SK-N-DZ (cell line): ENCODE measurements at places on chromosomes 2 and 18.

GRCh38 chr2:234981197-234982095, 29.6 kb downstream of the SH3BP4 start:
- no peak for DNase-seq

DNA sequence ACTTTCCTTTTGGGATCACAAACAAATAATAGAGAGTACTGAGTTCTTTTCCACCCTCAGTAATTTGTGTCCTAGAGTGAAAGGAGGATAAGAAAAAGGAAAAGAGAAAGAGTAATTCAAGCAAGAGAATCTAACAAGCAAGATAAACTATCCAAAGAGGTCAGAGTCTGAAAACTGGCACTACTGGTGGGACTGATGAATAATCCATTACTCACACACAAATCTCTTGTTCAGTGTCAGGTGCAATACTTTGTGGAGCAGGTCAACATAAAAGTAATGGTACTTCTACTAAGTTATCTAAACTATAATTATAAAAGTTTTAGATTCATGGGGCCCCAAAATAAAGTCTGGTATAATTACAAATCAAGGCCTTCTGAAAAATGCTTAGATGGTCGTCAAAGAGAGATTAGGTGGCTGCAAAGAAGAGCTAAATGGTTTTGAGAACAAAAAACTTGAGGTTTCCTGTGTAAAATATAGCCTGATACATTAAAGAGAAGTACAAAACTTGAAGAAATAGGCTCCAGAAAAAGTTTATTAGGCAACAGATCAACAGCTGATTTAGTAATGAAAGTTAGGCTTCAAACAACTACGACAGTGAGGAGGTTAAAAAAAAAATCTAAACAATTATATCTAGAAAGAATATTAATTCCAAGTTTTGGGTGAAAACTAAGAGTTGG, 109.4 kb downstream of the BAZ2B start:
- DNase-seq, result no peak

DNA sequence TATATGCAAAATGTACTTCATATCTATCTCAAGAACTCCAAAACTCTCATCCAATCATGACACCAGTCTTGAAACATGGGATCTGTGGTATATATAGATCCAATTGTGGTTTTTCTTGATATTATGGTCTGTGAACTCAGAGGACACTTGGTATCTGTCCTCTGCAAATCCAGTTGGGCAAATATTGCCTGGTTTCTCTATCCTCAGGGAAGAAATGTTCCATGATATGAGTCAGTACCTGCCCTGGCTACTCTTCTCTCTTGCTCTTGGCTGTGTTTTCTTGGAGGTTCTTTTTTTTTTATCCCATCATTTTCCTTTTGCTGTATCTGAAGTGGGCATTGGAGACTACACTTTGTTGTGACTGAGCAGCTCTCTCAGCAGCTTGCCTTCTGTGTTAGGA, 10.9 kb downstream of the NBEAL1 start:
- DNase-seq, result no peak

DNA sequence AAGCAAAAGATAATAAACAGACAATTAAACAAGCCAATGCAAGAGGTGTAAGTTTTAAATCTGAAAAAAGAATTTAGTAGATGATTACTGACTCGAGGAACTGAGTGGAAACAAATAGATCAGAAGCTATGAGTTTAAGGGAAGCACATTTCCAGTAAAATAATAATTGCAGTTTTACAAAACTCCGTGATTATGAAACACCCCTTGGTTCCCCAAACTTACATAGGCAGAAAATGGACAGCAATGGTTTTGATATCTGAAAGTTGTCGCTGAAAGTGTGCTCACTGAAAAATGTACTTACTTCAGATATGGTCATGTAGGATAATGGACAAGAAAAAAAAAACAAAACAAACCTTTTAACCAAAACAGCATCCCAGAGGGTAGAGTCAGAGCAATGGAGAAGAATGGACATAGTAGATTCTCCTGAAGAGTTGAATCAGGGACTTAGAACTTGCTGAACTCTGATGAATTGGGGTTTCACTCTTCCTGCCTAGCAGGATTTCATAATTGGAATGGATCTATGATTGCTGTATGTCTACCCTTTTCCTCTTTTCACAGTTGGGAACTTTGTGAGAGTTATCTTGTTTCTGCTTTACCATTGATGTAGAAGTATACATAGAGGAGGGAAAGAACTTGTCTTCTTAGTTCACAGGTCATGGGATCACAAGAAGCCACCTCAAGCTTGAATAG, 305.6 kb upstream of the ZEB2 start:
- DNase-seq, result no peak

DNA sequence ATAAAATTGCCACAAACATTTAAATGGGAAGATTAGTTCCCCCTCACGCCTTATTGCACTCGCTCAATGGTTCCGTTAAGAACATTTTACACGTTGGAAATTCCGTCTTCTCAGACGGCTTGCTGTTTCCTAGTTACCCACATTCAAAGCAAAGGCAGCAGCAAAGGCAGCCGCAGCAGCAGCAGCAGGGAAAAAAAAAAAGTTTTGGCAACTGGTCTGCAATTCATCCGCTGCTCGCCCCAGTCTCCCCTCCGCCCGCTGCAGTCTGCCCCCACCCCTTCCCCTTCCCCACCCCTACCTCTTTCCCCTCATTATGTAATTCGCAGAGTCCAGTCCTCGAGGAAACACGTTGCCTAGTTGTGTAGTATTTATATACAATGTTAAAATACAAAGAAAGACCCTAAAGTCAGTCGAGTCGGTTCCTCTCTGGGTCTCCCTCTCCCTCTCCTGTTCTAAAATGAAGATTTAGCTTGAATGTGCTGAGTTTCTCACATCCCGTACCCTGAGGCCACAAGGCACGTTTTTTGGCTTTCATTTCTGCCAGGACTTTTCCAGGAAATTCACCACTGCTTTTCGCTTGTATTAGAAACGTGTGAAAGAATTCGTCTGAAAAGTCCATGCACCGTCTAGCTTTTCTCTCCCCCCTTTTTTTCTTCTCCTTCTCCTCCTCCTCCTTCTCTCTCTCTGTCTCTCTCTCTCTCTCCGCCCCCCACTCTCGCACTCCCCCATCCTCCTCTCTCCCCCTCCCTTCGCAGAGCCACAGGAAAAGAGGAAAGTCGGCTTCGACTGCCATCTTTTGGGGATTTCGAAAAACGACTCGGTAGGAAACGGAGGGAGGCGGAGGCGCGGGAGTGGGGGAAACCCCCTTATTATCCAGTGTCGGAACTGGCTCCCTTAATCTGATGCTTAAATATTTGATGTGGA, 140.0 kb downstream of the MEIS1 start:
- no peak for DNase-seq

DNA sequence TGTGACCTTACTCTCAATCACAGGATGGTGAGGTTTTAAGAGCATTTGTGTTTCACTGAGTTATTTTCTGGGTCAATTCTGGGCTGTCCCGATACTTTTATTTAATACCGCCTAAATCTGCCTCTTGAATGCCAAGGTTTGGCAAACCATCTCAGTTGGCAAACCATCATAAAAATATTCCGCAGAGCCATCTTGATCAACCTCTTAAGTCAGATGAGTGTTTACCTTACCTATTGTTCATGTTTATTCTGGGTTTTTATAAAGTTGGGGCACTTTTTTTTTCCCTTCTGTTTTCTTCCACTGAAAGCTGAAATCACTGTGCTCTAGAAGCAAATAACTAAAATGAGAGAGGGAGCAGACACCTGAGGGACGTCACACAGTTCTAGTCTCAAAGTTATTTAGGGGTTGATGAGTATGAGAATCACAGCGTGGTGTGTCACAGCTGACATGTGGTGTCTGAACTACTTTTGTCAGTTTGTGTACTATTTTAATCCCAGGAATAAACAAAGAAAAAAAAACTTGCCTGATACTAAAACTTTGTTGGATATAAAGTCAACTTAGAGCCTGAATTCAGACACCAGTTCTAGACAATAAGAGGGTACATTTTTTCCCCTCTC, 48.6 kb downstream of the ETAA1 start:
- DNase-seq, result no peak
